ENCODE measurements at places on chromosomes 6 and 20.

GRCh38 chr6:161462148-161462547 is 188.3 kb upstream of the AGPAT4 start:
- DNase-seq: no peak

- no peak for DNase-seq
Measured at GRCh38 chr6:111593512-111593816, 12.2 kb downstream of the TRAF3IP2 start.

- DNase-seq: no peak
Measured at GRCh38 chr6:82681119-82681714, 317.6 kb downstream of the TPBG start.

DNA sequence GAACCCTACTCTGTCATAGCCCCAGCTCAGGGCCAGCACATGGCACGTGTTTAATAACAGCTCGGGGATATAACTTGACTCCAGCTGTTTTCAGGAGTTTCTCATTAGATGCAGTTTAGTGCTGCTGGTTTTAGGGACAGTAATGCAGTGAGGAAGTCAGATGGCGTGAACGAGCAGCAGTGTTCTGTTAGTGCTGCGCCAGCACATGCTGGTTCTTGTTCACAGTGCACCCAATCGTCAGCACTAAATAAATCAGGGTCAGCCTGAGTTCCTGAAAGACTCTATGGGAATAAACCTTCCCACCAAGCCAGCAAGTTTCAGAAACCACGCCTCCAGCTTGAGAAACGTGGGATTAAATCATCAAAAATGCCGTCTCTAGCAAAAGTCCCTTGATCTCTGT is 235.9 kb upstream of the SUPT3H start:
- no peak for DNase-seq

GRCh38 chr20:63895952-63896263 is 982 bp downstream of the DNAJC5 start:
- no peak for DNase-seq

- DNase-seq: no peak
Measured at GRCh38 chr20:4043329-4043728, 28.0 kb upstream of the RNF24 start.

- DNase-seq: no peak
Measured at GRCh38 chr6:28712982-28713381, 187.3 kb downstream of the GPX5 start.

Measured in AML-193 (cell line).